ENCODE measurements at places on chromosomes 3 and 15. TPM values are rescaled to one million over a fixed set of nuclear protein-coding genes. Genes with fewer than 3 reads are reported as not detected.

- no peaks in the 10 kb centered on the region for H3K36me3 ChIP-seq
- no peaks in the 10 kb centered on the region for H3K27me3 ChIP-seq
- DNase-seq = no peak
- no peak overlapping the region for H3K27ac ChIP-seq
- no peaks in the 10 kb centered on the region for H3K4me1 ChIP-seq
These were observed 121.6 kb downstream of the ADAMTS17 start for GRCh38 chr15:100220058-100220768.

GRCh38 chr3:4703054-4703480 is 209.9 kb downstream of the ITPR1 start:
- peaks cover 14% of the 10 kb centered on the region for H3K36me3 ChIP-seq
- H3K27me3 ChIP-seq = peaks cover 3% of the 10 kb centered on the region
- H3K4me1 ChIP-seq = no peaks in the 10 kb centered on the region
- DNase-seq = no peak
- no peak overlapping the region for H3K27ac ChIP-seq

DNA sequence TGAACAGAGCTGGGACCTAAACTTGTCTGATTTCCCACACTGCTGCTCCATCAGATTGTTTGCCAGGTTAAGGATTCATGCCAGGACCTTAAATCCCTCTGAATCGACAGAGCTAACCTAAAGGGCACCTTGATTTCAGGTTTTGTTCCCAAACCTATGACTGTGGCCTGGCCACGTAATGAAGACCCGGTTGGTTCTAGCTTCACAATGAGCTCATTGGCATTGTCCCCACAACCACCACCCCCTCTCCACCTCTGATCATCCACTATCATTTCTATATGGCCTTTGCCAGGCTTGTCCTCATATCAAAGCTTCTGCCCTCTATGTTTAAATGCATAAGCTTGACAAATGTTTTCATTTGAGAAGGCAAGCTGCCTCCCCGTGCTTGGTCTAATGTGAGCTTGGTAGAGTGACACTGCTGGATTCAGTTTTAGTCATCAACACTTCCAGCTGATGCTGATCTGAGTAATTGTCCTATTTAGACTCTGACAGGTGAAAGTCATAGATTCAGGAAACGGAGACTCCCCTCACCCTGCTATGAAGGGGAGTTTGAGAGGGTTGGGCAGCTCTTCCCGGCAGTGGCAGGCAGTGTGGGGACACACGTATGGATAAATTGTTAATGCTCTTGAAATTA is 407.1 kb upstream of the CFAP20DC start:
- H3K27ac ChIP-seq = no peak overlapping the region
- no peak for DNase-seq
- no peaks in the 10 kb centered on the region for H3K4me1 ChIP-seq
- no peaks in the 10 kb centered on the region for H3K36me3 ChIP-seq

DNA sequence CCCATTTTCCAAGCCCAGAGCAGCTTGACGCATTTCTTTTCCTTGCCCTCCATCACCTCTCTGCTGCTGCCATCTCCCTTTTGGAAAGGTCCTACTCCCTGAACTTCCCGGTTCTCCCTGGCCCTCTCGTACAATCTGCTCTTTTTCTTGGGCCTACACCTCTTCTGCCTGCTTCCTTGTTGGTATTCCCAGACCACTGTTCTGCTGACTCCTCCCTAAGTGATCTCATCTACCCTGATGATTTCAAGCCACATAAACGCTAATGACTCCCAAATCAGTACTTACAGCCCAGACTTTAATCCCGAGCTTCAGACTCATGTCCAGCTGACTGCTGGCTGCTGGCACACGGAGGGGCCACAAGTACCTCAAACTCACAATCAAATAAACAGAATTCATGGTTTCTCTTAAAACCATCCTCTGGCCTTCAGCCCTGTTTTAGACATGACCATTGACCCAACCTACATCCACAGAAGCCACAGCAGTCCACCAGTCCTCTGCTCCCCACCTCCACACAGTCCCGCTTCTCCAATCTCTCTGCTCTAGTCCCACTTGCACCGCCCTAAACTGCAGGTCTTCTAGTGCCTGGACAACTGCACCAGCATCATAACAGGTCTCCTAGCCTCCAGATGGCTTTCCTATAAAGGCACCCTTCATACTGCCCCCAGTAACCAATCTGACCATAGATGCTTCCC is 57.6 kb downstream of the AAGAB start:
- DNase-seq = peak; percentile 78
- H3K4me1 ChIP-seq = peaks cover 77% of the 10 kb centered on the region
- peak overlapping the region; percentile 21 for H3K4me3 ChIP-seq
- H3K27me3 ChIP-seq = peaks cover 43% of the 10 kb centered on the region
- peaks cover 77% of the 10 kb centered on the region for H3K36me3 ChIP-seq
- H3K27ac ChIP-seq = peak overlapping the region; percentile 79

- peak overlapping the region; percentile 69 for H3K27ac ChIP-seq
- H3K4me1 ChIP-seq = peaks cover 35% of the 10 kb centered on the region
- peaks cover 8% of the 10 kb centered on the region for H3K36me3 ChIP-seq
- DNase-seq = no peak
- H3K4me3 ChIP-seq = peak overlapping the region; percentile 12
These were observed 125.9 kb downstream of the ATP10A start for GRCh38 chr15:25737218-25737643.

GRCh38 chr15:64836023-64836536 is 5.6 kb upstream of the PLEKHO2 start:
- no peak for DNase-seq
- peaks cover 24% of the 10 kb centered on the region for H3K4me1 ChIP-seq
- H3K27me3 ChIP-seq = no peaks in the 10 kb centered on the region
- peak overlapping the region; percentile 2 for H3K27ac ChIP-seq
- H3K36me3 ChIP-seq = peaks cover 8% of the 10 kb centered on the region
- H3K4me3 ChIP-seq = peak overlapping the region; percentile 50

GRCh38 chr3:141373768-141374526 is 5.6 kb downstream of the ZBTB38 start:
- no peak overlapping the region for H3K4me3 ChIP-seq
- H3K4me1 ChIP-seq = peaks cover 81% of the 10 kb centered on the region
- DNase-seq = peak; percentile 66
- H3K27ac ChIP-seq = peak overlapping the region; percentile 70
- H3K27me3 ChIP-seq = no peaks in the 10 kb centered on the region

DNA sequence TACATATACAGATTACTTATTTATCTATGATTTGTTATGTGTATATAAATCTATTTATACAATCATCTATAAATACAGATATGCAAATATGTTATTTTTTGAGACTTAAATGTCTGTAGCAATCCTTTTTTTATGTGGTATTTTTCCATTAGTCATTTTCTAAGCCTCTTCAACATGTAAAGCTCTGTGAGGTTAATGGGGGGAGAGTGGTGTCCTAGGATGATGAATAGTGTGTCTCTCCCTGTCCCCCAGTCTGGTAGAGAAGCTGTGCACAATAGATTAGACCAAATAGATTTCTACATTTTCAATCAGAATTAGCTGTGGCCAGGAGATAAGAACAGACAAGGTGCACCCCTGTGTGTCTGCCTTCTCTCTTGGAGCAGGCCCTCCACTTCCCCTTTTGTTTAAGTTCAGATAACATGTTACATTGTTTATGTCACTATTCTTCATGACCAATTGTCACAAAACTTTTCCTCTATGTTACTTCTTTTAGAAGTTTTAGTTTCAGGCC is 453.9 kb downstream of the LPP start:
- no peak overlapping the region for H3K4me3 ChIP-seq
- H3K27me3 ChIP-seq = no peaks in the 10 kb centered on the region
- peaks cover 52% of the 10 kb centered on the region for H3K36me3 ChIP-seq
- peaks cover 53% of the 10 kb centered on the region for H3K4me1 ChIP-seq
- H3K27ac ChIP-seq = peak overlapping the region; percentile 17

DNA sequence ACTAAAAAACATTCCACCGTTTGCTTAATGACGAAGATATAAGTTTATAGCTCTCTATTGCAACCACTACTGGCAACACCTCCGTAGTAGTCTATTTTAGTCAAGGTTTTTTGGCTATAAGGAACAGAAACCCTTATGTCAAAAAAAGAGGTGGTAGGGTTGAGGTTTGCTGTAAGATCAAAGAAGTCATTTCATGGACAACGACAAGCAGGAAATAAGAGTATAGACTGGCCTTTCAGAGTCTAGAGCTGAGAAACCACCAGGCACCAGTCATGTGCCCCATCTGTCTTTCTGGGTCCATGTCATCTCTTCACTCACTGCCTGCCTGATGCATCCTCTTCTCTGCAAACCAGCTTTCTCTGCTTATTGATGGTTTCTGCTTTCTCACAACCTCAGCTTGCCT is 42.7 kb downstream of the THBS1 start:
- peaks cover 48% of the 10 kb centered on the region for H3K4me1 ChIP-seq
- H3K27me3 ChIP-seq = no peaks in the 10 kb centered on the region
- no peak for DNase-seq
- H3K36me3 ChIP-seq = peaks cover 10% of the 10 kb centered on the region
- H3K27ac ChIP-seq = no peak overlapping the region

GRCh38 chr3:13494463-13495350 is 14.6 kb downstream of the HDAC11 start:
- H3K4me3 ChIP-seq = no peak overlapping the region
- H3K27me3 ChIP-seq = no peaks in the 10 kb centered on the region
- H3K4me1 ChIP-seq = peaks cover 23% of the 10 kb centered on the region
- no peaks in the 10 kb centered on the region for H3K36me3 ChIP-seq

DNA sequence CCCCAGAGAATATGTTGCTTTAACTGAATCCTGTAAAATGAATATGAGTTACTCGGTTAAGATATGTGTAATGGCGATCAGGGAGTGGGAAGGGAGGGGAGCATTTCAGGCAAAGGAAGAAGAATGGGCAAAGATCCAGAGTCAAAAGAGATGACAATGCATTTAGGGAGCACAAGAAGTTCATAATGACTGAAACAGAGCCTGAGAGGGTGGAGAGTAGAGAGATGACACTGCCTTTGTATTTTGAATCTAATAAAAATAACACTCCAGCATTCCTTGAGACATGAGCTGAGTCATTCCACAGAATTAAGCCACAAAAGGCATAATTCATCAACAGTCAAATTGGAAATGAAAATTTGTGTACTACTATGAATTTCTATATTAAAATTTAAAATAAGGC is 105.3 kb upstream of the PEX5L start:
- H3K27ac ChIP-seq = peak overlapping the region; percentile 62
- no peak overlapping the region for H3K4me3 ChIP-seq
- peaks cover 22% of the 10 kb centered on the region for H3K4me1 ChIP-seq
- H3K36me3 ChIP-seq = peaks cover 8% of the 10 kb centered on the region
- H3K27me3 ChIP-seq = no peaks in the 10 kb centered on the region
- DNase-seq = peak; percentile 31

DNA sequence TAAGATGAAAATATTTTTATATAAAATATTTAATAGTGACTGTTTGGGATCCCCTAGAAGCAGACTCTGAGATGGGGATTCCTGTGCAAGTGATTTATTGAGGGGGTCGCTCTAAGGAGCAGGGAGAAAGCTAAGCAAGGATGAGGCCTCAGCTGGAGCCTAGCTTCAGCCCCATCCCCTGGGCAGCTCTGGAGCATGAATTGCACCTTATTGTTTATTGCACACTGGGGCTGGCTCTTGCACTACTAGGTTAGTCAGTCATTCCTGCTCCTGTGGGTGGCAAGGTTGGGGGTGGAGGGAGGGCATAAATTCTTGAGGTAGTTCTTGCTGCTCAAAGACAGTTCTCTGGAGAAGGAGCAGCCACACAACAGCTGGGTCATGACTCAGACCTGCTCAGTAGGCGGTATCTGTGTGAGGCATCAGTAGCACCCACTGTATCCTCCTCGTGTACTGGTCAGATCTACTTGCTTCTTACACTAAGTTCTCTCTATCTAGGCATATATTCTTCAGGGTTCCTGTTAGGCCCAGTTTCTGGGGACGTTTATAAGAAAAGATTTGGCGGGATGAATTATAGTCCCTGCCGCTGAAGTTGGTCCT is 27.2 kb upstream of the TNFSF10 start:
- no peak overlapping the region for H3K27ac ChIP-seq
- no peaks in the 10 kb centered on the region for H3K36me3 ChIP-seq
- H3K27me3 ChIP-seq = no peaks in the 10 kb centered on the region
- H3K4me1 ChIP-seq = peaks cover 19% of the 10 kb centered on the region
- peak; percentile 83 for DNase-seq
- no peak overlapping the region for H3K4me3 ChIP-seq

- no peak overlapping the region for H3K27ac ChIP-seq
- peaks cover 46% of the 10 kb centered on the region for H3K4me1 ChIP-seq
- peak overlapping the region; percentile 13 for H3K4me3 ChIP-seq
- no peak for DNase-seq
- peaks cover 3% of the 10 kb centered on the region for H3K27me3 ChIP-seq
These were observed 358.1 kb downstream of the NSUN3 start for GRCh38 chr3:94420931-94421330.

DNA sequence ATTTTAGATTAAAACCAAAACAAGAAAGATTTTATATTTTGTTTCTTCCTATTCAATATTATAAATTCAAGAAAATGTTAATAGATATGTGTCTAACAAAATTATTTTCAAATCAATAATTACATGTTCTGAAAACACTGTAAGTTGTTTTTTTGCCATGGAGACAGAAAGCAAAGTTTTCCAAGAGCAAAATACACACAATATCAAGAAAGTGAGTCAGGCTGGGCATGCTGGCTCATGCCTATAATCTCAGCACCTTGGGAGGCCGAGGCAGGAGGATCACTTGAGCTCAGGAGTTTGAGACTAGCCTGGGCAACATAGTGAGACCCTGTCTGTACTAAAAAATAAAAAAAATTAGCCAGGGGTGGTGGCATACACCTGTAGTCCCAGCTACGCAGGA is 71.7 kb downstream of the TTC23 start:
- no peak overlapping the region for H3K27ac ChIP-seq
- H3K4me1 ChIP-seq = peaks cover 14% of the 10 kb centered on the region
- no peak for DNase-seq
- H3K36me3 ChIP-seq = peaks cover 12% of the 10 kb centered on the region
- no peaks in the 10 kb centered on the region for H3K27me3 ChIP-seq

GRCh38 chr3:58640700-58641372 is 25.7 kb downstream of the FAM3D start:
- H3K27ac ChIP-seq = no peak overlapping the region
- peaks cover 25% of the 10 kb centered on the region for H3K4me1 ChIP-seq
- H3K36me3 ChIP-seq = no peaks in the 10 kb centered on the region

DNA sequence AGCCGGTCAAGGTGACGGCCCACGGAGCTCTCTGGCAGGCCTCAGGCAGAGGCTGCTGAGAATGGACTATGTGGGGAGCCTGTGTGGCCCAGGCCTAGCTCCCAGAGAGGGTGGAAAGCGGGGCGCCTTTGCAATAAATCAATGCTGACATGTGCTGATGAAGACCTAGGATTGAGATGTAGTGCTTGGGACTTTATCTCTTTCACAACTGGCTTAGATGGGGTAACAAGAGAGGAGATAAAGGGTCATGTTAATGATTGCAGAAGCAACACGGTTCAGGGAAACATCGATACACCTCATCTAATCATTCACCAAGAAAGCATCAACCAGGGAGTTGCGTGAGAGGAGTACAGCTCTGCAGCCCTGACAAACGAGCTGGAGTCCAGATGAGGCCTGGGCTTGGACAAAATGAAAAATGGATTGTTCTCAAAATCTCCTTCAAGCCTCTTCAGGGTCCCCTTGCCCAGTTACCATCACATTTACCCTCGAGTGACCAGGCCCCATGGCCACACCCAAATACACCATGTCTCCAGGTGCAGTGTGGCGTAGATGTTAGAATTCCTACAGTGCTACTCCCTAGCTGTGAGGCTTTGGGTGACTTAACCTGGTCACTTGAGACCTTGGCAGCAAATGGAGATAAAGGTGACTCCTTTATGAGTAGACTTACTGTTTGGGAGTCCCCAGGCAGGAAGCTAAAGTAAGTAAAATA is 146.4 kb upstream of the LIPC start:
- H3K27me3 ChIP-seq = peaks cover 12% of the 10 kb centered on the region
- H3K27ac ChIP-seq = no peak overlapping the region
- no peaks in the 10 kb centered on the region for H3K4me1 ChIP-seq
- no peak overlapping the region for H3K4me3 ChIP-seq
- H3K36me3 ChIP-seq = no peaks in the 10 kb centered on the region

Gene KNL1
- 11.6 TPM for total RNA-seq

Gene ALDH1A2
- total RNA-seq = not detected

Gene GP9
- not detected for total RNA-seq

Gene GOLGA8T
- not detected for total RNA-seq

Gene SLCO2A1
- total RNA-seq = not detected
